ENCODE measurements at places on chromosomes 7 and 10. TPM values are rescaled to one million over a fixed set of nuclear protein-coding genes. Genes with fewer than 3 reads are reported as not detected.

Gene CUBN
- polyA plus RNA-seq: 0.41 TPM

- no peak for DNase-seq
These were observed 553 bp downstream of the VDAC2 start for GRCh38 chr10:75211007-75211691.

Gene FGL2
- polyA plus RNA-seq: 8.3 TPM

DNA sequence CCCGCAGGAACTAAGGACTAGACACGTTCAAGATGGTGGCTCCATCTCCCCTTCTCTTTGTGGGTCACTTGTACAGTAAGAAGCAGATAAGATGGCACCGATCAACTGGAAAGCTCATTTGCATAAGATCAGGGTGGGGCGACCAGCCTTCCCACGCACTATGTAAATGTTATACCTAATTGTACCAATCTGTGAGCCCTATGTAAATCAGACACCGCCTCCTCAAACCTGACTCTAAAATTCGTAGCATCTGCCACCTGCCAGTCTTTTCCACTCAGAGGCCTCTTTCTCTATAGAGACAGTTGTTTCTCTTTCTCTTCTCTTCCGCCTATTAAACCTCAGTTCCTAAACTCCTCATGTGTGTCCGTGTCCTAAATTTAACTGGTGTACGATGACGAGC lies 324.5 kb downstream of the PHF14 start:
- peak; percentile 6 for DNase-seq

Gene OR2A1
- polyA plus RNA-seq: 0.02 TPM

GRCh38 chr10:71042699-71043098 lies 154.3 kb upstream of the PCBD1 start:
- no peak for DNase-seq

Measured in right cardiac atrium (tissue), 5 donors.